Right ventricle myocardium inferior (tissue), 1 donor: ENCODE measurements at places on chromosomes 5 and 9. TPM values are rescaled to one million over a fixed set of nuclear protein-coding genes. Genes with fewer than 3 reads are reported as not detected.

SPINK13 gene
- total RNA-seq = not detected

REXO4 gene
- total RNA-seq = 18.7 TPM

FER gene
- 11.8 TPM for total RNA-seq

PALM2AKAP2 gene
- 90.1 TPM for total RNA-seq

FCN2 gene
- not detected for total RNA-seq

RIMOC1 gene
- 12.9 TPM for total RNA-seq

PCDHB11 gene
- total RNA-seq = 0.81 TPM

TRIM52 gene
- total RNA-seq = 9.2 TPM

CCDC152 gene
- 1.4 TPM for total RNA-seq

IL13 gene
- not detected for total RNA-seq

CDKN2AIPNL gene
- total RNA-seq = 45.7 TPM

KIF4B gene
- not detected for total RNA-seq

MYMK gene
- total RNA-seq = not detected

DNAJB5 gene
- total RNA-seq = 66.5 TPM
